ENCODE measurements at places on chromosomes 7 and 10.

DNA sequence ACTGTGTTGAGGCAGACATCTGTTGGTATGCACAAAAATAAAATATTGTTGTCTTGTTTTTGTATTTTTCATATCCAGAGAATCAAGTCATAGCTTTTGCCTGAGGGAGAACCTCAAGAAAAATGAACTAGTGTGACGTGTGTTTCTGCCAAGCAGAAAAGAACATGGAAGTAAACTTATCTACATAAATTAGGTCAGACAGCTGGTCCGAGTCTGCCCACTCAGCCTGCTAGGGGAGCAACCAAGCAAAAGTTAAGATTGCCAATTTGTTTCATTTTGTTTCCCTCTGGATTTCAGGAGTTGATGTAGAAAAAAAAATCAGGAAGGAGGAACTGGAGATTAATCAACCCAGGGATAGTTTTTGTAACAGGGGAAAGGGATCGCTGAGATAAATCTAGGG lies 572.4 kb upstream of the LRRTM3 start:
- no peak for DNase-seq

- no peak for DNase-seq
Measured at GRCh38 chr10:55358539-55358938, 557.5 kb upstream of the PCDH15 start.

DNA sequence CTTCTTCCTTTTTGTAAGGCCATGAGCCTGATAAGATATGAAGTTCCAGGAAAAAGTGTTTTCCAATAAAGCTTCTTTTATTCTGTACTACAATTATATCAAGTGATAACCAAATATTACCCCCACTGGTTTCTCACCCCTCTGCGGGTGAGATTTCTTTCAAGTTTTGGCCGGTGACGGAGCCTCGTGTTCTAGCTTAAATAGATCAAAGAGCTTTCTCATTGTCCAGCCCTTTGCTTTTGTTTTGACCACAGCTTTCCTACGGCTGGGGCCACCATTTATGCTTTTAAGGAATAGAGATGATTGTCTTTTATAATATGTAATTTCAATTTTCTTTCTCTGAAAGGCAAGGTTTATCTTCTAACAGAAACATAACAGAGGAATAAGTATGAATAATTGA lies 196.7 kb upstream of the MTPN start:
- no peak for DNase-seq

DNA sequence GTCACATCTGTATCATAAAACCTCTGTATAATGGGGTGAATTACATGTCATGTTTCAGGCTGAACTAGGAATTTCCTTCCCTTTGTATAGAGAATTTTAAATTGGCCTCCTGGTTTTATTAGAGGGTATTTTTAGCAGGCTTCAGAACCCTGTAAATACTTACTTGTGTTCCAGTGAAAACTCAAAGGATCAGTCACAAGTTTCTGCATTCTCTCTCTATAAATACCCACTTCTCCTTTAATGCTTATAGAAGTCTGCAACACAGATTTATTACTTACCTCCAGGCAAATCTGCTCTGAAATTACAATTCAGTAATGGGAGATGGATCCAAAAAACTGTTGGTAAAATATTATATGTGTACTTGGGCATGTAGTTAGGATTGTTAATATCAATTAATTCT lies 161.6 kb downstream of the GLI3 start:
- DNase-seq, result no peak

DNA sequence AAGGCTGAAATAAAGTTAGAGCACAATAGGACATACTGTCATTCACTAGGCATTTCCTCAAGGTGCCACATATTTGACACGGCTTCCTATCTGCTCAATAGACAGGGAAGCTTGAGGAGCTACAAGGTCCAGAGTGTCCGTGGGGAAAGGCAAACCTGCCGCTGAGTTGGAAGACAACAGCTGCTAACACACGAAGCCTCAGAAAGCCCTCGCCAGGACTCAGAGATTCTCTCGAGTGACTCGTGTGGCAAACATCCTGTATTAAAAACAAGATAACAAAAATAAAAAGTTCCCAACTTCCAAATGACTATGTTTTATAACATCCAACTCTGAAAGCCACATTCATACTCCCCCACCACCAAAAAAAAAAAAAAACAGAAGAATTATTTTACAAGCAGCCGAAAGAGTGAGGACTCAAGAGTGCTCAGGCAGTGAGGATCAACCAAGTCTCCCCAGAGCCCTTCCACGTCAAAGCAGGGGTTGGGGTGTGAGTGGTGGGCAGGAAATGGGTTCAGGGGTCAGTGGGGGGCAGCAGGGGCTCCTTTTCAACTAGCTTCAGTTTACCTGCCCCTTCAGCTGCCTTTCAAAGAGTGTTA lies 67.6 kb downstream of the STK17A start:
- no peak for DNase-seq

- no peak for DNase-seq
Measured at GRCh38 chr10:78375854-78376785, 342.5 kb downstream of the RPS24 start.

Measured in stimulated activated naive CD4-positive, alpha-beta T cell (primary cell).